ENCODE measurements at places on chromosomes 12 and 14.

- DNase-seq: no peak
Measured at GRCh38 chr14:96246539-96246847, 9.5 kb upstream of the BDKRB1 start.

DNA sequence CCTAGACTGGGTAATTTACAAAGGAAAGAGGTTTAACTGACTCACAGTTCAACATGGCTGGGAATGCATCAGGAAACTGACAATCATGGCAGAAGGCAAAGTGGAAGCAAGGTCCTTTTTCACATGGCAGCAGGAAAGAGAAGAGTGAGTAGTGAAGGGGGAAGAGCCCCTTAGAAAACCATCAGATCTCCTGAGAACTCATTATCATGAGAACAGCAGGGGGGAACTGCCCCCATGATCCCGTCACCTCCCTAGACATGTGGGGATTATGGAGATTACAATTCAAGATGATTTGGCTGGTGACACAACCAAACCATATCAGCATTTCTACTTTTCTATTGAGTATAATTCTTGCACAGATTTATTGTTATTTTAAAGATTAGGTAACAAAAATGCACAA is 822.1 kb upstream of the FLRT2 start:
- DNase-seq: no peak

- no peak for DNase-seq
Measured at GRCh38 chr12:6178981-6179761, 21.0 kb upstream of the CD9 start.

GRCh38 chr12:68392376-68392775 is 60.2 kb upstream of the MDM1 start:
- DNase-seq: no peak

DNA sequence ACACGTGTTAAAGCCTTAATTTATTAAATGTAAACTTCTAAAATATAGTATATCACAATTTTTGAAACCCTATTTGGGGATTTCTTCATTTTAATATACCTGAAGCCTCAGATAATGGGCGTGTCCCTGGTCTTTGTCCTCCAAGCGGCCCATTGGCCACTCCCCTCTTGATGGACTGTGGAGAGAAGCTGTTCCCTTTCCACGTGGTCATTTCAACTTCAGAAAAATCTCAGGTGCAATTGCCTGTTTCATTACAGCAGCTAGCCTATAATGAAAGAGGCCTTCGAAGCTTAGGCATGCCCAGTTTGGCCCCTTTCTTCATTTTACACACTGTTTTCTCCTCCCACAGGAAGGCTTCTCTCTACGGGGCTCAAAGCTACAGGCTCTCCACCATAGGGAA is 131.4 kb upstream of the ARHGAP5 start:
- DNase-seq: no peak

DNA sequence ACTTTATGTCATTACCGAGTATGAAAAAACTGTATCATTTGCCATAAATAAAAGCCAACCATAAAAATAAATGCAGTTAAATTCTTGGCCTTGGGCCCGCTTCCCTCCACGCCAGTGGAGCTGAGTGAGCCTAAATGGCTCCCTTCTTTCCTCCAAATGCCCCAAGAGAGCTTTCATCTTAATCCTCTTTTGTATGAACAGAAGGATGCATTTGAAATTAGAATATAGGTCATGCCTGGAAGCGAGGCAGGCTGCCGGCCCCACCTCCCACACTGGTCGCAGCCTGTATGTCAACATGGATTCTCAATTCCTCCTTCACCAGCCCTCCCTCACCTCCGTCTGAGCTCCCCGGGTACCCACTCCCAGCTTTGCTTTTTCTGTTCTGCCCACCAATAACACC is 245.7 kb downstream of the SLC15A4 start:
- no peak for DNase-seq

DNA sequence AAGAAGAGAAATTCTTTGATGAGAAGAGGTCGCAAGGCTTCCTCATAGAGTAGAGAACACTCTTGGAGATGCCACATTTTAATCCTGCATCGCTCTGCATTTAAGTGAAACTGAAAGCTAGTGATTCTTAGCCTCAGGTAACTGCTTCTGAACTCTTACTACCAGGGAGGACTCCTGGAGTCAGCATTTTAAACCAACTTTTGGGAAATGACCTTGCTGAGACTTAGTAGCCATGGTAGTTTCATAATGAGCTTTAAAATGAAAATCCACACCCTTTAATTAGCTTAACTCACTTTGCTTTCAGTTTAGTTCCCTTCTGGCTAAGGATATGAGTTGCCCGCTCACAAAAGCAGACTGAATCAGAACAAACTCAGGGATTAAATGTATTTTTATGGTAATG is 80.3 kb downstream of the SYNE2 start:
- DNase-seq: no peak

- DNase-seq: no peak
Measured at GRCh38 chr12:60758224-60758623, 1162.4 kb downstream of the SLC16A7 start.

DNA sequence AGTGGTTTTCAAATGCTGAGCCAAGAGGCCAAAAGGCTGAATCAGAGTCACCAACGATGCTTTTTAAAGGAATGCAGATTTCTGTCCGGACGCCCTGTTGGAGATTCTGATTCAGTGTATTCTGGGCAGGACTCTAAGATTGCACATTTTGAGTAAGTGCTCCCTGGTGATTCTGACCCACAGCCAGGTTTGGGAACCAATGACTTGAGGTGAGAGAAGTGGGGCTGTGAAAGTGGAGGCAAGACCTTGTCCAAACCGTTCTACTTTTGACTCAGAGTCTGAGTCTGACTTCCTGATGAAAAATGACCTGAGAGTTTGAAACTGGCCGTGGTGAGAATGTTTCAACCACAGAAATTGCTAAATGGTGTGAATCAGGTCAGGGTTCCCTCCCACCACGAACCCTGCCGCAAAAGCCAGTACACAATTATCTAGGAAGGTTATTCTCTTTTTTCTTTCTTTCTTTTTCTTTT is 90.2 kb downstream of the NTN4 start:
- DNase-seq: no peak

- DNase-seq: no peak
Measured at GRCh38 chr12:83185241-83185640, 498.5 kb downstream of the TMTC2 start.

- no peak for DNase-seq
Measured at GRCh38 chr14:61343991-61344405, 22.6 kb downstream of the PRKCH start.

GRCh38 chr14:70886421-70887206 is 20.6 kb upstream of the PCNX1 start:
- DNase-seq: no peak

GRCh38 chr12:128261757-128262156 is 5.2 kb upstream of the TMEM132C start:
- DNase-seq: no peak

- DNase-seq: no peak
Measured at GRCh38 chr14:104345621-104346462, 207.5 kb downstream of the KIF26A start.

GRCh38 chr12:34333337-34333736 is 311.0 kb downstream of the ALG10 start:
- no peak for DNase-seq

DNA sequence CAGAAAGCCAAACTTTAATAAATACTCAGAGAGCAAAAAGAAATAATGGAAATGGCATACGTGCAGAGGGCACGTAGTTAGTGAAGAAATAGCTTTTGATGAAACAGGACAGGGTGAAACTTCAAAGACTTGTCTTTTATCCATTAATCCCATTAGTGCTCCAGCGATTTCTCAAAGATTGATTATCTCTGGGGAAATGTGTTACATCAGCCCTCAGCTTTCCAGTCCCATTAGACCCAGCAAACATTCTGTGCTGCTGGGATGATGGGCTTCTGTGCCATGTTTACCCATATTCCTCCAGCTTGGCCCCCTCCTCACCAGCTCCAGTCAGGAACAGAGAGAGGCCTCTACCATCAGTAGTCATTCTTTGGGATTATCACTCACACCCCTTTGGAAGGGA is 113.1 kb downstream of the CACNA1C start:
- DNase-seq: no peak

- DNase-seq: no peak
Measured at GRCh38 chr12:10226086-10226485, 13.4 kb downstream of the GABARAPL1 start.

GRCh38 chr12:79512068-79512467 is 178.7 kb downstream of the PAWR start:
- DNase-seq: no peak

DNA sequence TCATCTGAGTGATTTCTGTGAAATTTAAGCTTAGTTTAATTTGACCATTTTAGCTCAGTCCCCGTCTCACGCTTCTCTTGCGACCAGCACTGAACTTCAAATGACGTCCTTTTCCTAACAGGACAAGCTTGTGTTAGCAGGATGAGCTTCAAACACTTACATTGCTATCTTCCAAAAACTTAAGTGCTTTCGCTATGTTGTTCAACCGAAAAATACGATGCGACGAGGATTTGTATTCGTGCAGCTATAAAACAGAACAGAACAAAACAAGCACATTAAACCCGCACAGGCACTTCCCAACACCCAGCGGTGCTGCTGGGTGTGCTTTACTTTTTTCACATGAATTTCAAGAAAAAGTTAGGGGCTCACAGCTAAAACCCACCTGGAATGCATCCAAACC is 64.2 kb upstream of the DICER1 start:
- no peak for DNase-seq
